SK-N-MC (cell line): ENCODE measurements at places on chromosomes 7 and 10.

DNA sequence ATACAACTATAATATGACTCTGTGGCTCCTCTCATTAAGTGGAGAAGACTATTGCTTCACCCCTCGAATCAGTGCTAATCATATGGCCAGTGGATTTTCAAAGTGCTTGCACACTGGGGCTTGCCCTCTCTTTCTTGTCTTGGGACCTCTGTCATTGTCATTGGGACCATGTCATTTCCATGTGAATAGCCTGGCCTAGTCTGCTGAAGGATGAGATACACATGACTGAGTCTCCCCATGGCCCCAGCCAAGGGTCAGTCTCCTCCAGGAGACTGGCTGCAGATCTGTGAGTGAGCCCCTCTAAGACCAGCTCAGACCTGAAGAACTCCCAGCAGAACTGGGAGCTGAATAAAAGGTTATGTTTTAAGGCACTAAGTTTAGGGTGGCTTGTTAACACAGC, 39.5 kb downstream of the PKD1L1 start:
- no peak for DNase-seq

DNA sequence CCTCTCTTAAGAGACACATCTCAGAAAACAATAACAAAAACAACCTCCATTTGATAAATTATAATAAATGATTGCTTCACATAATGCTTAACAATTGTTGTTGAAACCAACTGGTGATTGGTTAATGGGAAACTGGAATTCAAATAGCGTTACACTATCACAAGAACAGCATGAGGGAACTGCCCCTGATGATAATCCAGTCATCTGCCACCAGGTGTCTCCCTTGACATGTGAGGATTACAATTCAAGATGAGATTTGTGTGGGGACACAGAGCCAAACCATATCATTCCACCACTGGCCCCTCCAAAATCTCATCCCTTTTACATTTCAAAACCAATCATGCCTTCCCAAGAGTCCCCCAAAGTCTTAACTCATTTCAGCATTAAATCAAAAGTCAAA, 375.9 kb downstream of the BMPER start:
- DNase-seq = no peak

DNA sequence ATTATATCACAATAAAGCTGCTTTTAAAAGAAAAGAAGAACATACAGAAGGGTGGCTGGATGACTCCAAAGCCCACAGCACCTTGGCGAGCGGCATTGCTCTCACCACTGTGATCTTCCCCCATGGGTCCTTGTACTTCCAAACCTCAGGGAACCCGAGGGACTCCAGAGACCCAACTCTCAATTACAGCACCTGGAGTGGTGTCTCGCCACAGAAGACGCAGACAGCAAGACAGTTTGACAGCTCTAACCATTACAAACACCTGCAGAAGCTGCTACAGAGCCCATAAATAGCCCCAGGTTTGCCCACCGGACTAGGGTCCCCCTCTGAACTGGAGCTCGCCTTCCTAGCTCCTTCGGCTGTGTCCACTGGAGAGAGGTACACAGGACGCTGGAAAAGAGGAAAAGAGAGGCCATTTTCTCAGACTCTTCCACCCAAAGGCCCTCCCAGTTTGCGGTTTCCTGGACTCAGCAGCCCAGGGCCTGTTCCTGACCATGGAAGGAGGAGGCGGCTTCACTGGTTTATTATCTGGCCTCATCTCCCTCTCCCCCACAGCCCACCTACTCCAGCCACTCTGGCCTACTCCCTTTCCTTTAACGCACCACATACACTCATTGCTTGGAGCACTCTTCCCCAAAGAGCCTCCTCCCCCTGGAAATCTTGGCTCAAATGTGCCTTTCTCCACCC, 1.9 kb downstream of the PIK3AP1 start:
- DNase-seq = no peak

- DNase-seq = no peak
These were observed 186.5 kb upstream of the TMEM72 start for GRCh38 chr10:44724415-44725174.

GRCh38 chr7:156785998-156786543, 106.9 kb downstream of the LMBR1 start:
- DNase-seq = no peak

DNA sequence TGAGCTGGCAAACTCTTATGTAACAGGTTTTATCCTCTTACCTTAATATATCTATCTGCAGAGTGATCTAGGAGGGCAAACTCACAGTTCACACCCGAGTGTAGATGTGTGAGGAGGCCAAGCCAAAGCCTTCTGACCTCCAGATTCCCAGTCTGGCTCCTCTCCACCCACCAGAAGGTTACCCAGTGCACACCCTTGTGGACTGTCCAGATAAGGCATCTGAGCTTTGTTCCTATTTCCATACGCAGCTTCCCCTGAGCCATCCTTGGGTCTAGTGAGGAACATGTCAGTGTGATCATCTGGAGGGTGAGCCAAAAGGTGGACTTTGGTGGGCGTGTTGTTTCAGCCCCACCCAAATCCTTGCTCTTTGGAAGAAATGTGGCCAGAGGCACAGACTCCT, 203.0 kb upstream of the MEOX2 start:
- no peak for DNase-seq

- no peak for DNase-seq
These were observed 40.1 kb upstream of the HBP1 start for GRCh38 chr7:107128748-107129147.

- no peak for DNase-seq
These were observed 44.5 kb downstream of the CDK1 start for GRCh38 chr10:60822809-60823208.

- DNase-seq = no peak
These were observed 135.8 kb downstream of the PLCE1 start for GRCh38 chr10:94129393-94130130.

DNA sequence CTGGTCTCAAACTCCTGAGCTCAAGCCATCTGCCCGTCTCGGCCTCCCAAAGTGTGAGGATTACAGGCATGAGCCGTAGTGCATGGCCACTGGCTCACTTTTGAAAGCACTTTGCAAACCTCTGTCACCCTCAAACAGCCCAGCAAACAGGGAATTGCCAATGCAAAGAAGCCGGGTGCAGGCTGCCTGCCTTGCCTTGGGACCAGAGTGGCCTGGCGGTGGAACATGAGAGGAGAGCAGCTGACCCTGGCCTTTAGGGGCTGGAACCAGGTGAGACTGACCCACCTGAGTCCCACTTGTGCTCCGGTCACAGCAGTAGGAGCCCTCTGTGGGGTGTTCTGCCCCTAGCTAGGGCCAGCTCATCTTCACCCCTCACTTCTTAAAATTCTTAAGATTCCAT, 237.1 kb upstream of the GALNT17 start:
- no peak for DNase-seq
